NCI-H1436 treated with DMSO at 0.1 percent for 48 hours (cell line): ENCODE measurements at places on chromosomes 13 and 19.
A peak's percentile ranks its signal among the peaks of the same experiment; 100 is the strongest.

DNA sequence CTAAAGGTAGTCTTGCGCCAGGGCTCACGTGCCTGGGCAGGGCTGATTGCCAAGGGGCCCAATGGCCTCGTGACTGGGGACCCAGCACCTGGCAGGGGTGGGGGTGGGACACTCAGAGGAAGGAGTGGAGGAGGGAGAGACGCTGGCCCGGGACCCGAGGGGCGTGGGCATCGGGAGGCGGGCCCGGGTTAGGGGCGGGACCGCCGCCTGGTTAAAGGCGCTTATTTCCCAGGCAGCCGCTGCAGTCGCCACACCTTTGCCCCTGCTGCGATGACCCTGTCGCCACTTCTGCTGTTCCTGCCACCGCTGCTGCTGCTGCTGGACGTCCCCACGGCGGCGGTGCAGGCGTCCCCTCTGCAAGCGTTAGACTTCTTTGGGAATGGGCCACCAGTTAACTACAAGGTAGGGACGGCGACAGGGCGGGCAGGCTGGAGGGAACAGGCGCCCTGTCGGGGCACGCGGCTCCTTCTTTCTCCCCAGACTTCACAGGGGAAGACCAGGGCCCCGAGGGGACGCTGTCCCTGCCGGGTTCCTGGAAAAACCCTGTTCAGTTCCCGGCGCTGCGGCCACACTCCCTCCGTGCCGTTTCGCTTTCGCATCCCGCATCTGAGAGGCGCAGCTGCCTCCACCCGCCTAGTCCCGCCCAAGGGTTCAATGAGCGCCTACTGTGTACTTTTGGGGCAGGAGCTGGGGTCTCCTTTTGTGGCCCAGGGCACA is at the start of gene IFI30:
Gene IFI30 (plus strand): TSS at position 242 of the 717 bp plus-strand sequence. CDS start 29 bp downstream, at position 271.
- no peak for DNase-seq

- DNase-seq, result no peak
Measured at GRCh38 chr19:15463861-15464371, 428 bp downstream of the RASAL3 start.

DNA sequence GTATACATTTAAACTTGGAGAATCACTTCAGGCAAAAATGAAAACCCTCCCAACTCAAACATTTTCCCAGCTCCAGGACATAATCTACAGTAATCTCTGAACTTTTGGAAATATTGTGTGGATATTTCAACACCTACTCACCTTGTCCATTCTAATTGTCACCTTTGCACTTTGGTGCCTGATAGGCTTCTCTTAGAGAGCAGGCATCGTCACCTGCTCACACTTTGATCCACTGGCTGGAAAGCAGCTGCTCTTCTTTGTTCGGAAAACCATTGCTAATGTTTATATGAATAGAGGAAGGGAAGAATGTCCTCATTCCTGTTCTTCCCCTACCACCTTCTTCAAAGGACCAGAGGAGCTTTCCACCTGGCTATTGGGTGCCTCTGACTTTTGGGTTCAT is 411.2 kb downstream of the FGF9 start:
- no peak for DNase-seq

DNA sequence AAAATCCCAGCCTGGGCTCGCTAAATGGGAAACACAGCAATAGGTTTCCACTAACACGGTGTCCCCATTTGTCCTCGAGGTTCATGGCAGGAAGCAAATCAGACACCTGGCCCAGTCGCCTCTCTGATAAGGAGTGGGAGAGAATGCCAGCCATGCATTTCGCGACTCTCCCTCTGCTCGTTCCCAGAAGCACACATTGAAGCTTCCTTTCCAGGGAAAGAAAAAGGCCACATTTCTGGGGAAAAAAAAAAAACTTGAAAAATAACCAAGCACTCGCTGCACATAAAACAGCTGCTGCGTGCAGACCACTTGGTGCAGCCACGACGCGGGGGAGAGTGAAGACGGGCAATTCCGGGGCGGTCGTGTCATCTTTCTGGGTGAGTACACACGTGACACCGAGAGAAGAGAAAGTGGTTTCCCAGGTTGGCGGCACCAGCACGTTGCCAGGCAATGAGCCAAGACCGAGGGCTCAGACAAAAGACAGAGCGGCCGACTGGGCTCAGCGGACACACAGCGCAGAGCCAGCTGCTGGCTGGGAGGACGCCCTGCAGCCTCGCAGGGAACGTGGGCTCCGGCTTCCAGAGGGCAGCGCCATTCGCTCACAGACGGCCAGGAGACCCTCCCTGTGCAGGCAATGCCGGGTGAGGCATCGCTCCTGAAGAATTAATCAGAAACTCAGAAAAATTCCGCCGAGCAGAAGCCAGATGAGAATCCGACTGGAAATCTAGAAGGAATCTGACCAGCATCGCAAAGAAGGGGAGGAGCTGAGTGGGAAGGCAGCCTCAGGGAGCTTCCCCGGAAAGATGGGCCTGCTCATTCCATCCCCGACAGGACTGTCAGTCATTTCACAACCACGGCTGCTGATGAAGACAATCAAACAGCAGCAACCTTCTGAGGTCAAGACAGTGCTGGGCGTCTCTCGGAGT is 83.2 kb upstream of the IRS2 start:
- peak; percentile 72 for DNase-seq

- DNase-seq, result peak; percentile 78
Measured at GRCh38 chr19:51339687-51340656, 2.0 kb downstream of the VSIG10L start.

DNA sequence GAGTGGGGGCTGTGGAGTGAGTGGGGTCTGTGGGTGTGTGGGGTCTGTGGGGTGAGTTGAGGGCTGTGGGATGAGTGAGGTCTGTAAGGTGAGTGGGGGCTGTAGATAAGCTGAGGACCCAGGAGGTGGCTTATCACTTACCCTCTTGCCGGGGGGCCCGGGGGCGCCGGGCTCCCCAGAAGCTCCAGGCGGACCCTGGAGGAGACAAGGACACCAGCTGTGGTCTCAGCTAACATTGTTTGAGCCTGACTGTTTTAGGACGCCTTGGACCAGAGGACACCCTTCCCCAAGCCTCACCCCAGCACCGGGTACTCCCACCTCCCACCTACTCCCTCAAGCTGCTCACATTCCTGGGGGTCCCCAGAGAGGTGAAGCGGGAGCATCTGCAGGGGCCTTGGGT is 34.2 kb upstream of the OLFM2 start:
- DNase-seq, result no peak

DNA sequence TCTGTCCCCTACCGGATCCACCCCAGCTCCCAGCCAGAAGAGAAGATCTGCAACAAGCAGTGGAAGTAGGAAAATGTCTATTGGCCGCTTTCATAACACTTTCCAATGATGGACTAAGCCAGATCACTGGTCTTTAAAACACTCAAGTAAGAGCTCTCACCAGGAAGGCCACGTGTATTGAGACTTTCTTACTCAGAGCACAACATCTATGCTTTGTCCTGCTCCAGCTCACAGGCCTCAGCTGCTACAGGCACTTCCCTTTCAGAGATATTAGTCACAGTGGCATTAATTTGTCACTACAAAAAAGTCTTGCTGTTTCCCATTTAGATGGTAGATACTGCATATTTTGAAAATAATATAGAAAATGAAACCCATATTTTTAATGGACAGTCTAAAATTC is 164.2 kb downstream of the ABCC4 start:
- DNase-seq, result no peak

DNA sequence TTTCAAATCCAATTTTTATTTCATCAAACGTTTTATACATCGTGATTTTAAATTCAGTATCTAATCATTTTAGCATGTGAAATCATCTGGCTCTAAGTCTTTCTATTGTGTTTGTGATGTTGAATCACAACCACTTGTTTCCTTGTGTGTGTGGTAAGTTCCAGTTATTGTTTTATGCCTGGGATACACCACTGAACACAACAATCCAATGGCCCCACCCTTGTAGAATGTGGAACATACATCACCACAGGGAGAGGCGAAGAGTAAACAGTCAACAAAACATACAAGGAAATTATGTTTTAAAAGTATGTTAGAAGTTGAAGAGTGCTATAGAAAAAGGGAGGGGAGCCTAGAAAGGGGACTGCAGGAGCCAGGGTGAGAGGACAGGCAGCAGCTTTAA is 100.5 kb downstream of the EPSTI1 start:
- no peak for DNase-seq

GRCh38 chr19:11659612-11660011 is 62.3 kb downstream of the ZNF627 start:
- no peak for DNase-seq

DNA sequence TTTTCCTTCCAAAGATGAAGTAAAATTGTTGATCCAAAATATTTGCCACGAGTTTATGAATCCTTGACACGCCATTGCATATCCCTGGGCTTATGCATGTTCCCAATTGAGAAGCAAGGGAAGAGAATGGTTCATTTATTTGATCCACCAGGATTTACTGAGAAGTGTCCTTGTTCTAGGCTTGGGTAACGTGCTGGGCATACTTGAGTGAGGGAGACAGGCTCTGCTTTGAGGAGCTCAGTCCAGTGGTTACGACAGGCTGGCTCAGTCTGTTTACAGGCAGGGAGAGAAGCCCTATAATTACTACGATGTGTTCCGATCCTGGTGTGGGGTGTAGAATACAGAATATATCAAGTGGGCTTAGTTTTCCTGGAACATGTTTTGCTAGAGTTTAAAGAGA is 6.3 kb upstream of the PNMA8C start:
- no peak for DNase-seq

- DNase-seq, result no peak
Measured at GRCh38 chr13:71218960-71219359, 648.0 kb downstream of the DACH1 start.

DNA sequence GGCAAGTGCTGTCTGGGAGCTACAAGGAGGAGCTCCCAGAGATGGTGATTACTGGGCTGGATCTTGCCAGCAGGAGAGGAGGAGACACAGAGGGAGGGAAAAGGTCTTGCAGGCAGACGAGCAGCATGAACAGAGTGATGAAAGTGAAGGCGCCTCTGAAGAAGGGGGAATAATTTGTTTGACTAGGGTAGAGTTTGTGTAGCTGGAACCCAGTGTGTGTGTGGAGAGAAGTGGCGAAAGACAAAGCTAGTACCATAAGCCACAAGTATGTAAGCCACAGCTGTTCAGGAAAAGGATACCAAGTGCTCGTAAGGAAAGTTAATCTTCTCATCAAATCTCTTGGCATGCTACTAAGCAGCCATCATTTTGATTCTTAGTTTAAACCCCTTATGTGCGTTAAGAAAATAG is 5.4 kb downstream of the FLT1 start:
- DNase-seq, result no peak

- no peak for DNase-seq
Measured at GRCh38 chr13:50284540-50284939, 269.3 kb downstream of the KCNRG start.

- DNase-seq, result no peak
Measured at GRCh38 chr19:34254698-34255432, 511 bp downstream of the GARRE1 start.

DNA sequence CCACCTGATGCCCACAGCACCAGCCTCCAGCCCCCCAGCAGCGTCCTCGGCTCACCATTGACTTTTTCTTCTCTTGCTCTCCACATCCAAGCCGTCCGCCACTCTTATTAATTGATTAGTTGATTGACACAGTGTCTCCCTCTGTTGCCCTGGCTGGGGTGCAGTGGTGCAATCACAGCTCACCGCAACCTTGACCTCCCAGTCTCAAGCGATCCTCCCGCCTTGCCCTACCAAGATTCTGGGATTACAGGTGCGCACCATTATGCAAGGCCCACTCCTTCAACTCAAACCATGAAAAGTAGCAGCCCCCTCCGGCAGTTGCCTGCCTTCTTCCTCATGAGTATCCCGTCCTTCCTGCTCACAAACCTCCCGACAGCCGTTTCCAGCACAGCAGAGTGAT is 921 bp upstream of the TEX29 start:
- DNase-seq, result no peak
